ENCODE measurements at places on chromosomes 13 and 19. TPM values are rescaled to one million over a fixed set of nuclear protein-coding genes. Genes with fewer than 3 reads are reported as not detected.

DNA sequence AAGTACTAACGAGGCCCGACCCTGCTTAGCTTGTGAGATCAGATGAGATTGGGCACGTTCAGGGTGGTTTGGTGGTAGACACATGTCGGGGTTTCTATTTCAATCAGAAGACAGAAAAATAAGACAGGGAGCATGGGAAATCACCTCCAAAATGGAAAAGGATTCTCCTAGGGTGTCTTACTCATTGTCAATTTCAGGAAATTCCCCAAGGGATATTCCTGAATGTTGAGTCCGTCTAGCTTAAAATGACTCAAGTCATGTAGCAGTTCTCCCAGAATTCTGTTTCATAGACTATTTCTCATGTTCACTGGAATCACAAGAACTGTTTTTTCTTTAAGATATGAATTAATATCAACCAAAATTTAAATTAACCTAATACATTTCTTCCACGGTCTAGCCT is 380.1 kb downstream of the EFNB2 start:
- no peak for DNase-seq

DNA sequence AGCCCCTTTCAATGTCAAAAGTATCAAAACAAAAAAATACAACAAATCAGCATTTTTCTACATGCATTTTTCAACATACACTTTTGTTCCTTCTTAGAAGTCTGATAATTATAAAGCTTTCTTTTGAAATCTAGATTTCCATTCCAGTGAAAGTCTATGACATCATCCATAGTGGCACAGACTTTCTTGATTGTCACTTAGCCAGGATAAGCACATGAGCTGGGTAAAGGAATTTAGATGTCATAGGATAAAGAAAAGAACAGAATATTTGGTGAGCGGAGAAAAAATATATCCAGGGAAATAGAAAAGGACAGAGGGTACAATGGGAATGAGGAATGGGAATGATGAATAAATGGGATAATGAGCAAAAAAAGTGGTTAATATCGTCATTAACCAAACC is 15.1 kb upstream of the TRPC4 start:
- no peak for DNase-seq

APOC1 gene
- total RNA-seq, result 14.0 TPM

FXYD7 gene
- total RNA-seq, result not detected

DNA sequence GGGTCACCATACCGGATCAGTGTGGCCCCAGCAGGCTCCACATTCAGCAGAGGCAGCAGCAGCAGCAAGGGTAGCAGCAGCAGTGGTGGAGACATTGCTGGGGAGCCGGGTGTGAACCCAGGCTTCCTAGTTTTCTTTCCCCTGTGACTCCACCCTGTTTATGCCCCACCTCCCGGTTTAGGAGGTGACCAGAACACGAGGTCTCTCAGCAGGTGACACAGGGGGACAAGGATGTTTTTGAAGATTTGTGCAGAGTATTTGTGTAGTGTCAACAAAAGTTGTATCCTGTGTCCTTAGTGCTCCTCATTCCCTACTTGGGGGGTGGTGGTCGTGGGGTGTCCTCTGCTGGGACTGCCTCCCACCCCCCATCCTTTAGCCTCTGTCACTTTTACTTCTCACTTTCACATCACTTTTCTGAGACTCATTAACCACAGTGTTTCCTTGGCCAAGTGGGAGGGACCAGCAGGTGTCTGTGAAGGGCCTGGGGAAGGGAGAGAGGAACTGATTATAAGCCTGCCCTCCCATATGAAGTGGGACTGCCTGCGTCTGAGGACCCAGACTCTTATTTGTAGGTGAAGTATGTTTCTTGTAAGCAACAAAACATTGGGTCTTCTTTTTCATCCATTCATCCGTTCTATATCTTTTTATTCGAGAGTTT is 15.6 kb upstream of the KCNC3 start:
- DNase-seq, result no peak

HSH2D gene
- total RNA-seq, result 5.5 TPM

KLK15 gene
- not detected for total RNA-seq

TMPRSS9 gene
- total RNA-seq, result 0.09 TPM

DNA sequence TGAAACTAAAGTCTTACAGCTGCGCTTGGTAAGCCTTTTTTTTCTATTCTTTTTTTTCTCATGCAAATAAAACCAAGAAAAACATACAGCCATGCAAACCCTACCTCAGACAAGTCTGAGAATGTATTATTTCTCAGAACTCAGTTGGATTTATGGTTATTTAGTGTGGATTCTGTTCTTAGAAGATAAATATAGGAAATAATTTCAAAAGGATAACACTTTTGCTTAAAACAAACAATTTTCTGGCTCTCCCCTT is 40.7 kb upstream of the TNFSF11 start:
- no peak for DNase-seq

- no peak for DNase-seq
Observed at GRCh38 chr19:33063356-33063752, 1.3 kb downstream of the RHPN2 start.

FFAR2 gene
- total RNA-seq, result 6.2 TPM

- no peak for DNase-seq
Observed at GRCh38 chr13:23086968-23087623, 93.7 kb upstream of the SGCG start.

- DNase-seq, result no peak
Observed at GRCh38 chr19:1904860-1905109, 414 bp upstream of the ADAT3 start.

PLK5 gene
- total RNA-seq, result not detected

DNA sequence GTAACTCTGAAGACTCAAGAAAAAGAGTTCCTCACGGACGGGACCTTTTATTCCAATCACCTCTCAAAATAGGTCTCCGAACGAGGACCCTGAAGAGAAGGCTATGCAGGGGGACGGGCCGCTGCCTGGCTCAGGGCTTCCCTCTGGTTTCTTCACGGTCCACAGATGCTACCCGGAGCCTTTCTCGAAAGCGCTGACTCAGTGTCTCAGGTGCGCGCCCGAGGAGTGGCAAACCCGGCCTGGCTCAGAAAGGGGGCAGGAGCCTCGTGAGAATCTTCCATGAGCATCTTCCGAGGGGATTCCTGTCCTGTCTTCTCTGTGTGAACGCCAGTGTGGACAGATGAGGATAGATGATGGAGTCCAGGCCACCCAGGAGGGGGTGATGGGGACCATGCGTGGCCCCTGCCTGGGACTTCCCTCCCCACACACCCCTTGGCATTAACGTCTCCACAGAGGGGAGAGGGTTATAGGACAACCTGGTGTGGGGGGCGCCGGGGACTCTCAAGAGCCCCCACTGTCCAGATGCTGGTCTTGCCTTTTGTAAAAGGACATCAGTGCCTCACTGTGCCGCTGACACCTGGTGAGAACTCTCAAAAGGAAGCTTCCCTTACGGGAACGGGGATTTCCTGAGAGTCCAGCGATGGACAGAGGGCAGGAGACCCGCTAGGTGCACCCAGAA is 16.5 kb downstream of the LSM4 start:
- no peak for DNase-seq

GNG8 gene
- total RNA-seq, result not detected

- DNase-seq, result no peak
Observed at GRCh38 chr13:21511849-21512248, 52.7 kb upstream of the ZDHHC20 start.

IRS2 gene
- 27.1 TPM for total RNA-seq

GPC6 gene
- total RNA-seq, result 7.3 TPM

GIPC3 gene
- 1.9 TPM for total RNA-seq

SYT5 gene
- total RNA-seq, result 0.40 TPM

DNA sequence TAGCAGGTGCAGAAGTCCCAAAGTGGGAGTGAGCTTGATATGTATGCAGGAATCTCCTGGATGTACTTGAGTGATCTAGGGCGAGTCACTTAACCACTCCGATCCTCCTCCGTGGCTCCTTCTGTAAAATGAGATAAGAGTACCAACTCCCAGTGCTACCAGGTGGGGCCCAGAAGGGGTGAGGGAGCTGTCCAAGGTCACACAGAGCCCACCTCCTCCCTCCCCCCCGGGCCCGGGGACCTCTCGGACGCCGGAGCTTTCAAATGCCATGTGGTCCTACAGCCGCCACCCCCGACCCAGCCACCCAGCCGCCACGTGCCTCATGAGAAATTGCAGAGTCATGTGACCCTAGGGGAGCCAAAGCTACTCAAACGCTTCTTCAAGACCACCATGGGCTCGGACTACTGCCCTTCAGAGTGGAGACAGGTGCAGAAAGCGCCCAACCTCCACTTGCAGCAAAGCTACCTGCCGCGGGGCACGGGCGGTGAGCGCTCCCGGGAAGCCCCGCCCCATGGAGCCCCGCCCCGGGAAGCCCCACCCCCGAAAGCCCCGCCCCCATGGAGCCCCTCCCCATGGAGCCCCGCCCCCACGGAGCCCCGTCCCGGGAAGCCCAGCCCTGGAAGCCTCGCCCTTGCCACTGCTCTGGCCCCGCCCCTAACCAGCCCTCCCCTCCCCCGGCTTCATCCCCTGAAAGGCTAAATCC is 10.1 kb upstream of the ZNF358 start:
- DNase-seq, result no peak

LHB gene
- 0.74 TPM for total RNA-seq

GRCh38 chr13:73961181-73961580 is 173.0 kb downstream of the KLF12 start:
- DNase-seq, result no peak

CASP14 gene
- not detected for total RNA-seq

GRCh38 chr13:50989476-50989875 is 79.9 kb downstream of the RNASEH2B start:
- peak; percentile 69 for DNase-seq

GRCh38 chr19:45826934-45827333 is 11.8 kb upstream of the RSPH6A start:
- no peak for DNase-seq

DNA sequence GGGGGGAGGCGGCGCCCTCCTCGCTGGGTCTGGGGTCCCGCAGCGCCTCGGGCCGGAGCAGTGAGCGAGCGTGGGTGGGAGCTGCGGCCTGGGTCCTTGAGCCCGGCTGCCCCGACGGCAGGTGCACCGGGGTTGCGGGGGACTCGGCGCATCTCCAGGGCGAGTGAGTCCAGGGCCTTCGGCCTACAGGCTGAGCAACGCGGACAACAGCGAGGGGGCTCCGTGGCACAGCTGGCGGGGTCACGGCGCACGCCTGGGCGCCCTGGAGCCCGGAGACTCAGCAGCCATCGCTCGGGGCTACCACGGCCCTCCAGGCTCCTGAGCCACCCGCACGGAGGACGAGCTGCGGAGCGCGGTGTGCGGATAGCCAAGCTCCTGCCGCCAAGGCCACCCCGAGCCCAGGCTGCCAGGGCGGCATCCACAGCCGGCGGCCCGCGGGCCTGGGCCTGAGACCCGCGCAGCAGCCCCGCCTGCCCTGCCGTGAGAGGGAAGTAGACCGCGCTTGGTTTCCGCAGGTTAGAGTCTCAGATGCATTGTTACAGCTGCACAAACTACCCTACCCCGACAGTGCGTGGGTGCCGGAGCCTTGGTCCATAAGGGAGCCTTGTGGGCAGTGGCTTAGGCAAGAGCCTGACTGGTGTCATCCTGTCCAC is 253.9 kb upstream of the SGCG start:
- DNase-seq, result peak; percentile 27

- DNase-seq, result no peak
Observed at GRCh38 chr13:50889317-50889716, 20.3 kb upstream of the RNASEH2B start.

DNA sequence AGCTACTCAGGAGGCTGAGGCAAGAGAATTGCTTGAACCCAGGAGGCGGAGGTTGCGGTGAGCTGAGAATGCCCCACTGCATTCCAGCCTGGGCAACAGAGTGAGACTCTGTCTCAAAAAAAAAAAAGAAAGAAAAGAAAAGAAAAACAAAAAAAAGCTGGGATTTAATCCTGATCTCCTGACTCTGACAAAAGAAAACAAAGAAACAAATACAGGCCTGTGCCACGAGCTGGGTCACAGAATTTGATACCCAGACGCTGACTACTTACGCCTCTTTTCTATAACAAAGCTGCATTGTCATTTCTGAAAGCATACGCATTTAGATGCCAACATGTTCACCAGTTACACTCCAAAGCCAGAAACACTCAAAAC is 18.2 kb upstream of the GTF2F2 start:
- no peak for DNase-seq

MARK4 gene
- total RNA-seq, result 25.3 TPM

DNA sequence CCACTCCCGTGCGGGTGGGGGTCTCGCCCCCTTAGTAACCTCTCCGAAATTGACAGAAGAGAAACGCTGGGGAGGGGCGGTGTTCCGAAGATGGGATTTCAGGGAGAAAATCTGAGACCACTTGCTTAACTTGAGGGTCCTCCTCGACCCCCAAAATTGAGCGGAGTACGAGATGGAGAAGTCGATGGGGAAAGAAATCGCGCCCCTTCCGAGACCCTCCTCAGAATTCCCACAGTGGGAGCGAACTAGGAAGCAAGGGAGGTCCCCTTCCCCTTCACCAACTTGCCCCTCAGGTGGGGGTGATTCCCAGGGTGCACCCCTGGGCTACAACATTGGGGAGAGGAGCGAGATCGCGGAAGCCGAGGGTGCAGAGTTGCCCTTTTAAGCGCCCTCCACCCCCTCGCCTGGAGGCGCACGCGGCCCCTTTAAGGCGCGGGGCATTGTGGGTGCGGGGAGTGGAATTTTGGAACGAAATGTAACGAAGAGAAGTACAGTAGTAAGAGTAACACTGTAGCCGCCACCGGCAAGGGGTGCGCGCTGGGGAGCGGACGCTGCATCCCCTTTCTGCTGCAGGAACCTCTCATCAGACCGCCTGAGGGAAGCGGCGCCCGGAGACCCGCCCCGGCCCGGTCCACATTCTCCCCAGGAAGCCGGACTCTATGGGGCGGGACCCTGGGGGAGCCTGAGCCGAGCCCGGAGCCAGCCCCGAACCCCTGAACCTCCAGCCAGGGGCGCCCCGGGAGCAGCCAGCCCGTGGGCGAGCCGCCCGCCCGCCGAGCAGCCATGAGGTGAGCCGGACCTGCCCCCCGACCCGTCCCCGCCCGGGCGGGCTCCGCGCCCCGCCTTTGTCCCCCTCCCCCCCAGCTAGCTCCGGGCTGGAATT is at the start of gene VASP:
Gene VASP, plus strand, starts transcription at position 491 of the 883 bp plus-strand sequence. Its CDS starts 293 bp downstream, at position 784.
- peak; percentile 90 for DNase-seq

DNA sequence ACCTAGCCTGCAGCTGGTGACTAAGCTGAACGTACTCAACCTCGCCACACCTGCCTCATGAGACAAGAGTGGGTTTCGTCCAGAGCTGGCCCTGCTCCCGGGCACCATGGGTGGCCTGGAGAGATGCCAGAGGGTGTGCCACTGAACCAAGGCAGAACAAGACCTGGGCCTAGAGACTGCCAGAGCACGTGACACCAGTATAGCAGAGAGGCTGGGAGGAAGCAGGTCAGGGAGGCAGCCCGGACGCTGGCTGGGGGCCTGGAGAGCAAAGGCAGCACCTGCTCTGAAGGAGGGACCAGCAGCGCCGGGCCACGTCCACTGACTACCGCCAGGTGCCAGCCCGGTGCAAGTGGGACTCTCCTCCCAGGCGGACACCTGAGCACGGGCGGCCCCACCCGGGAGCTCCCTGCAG is 7.3 kb upstream of the C13orf46 start:
- peak; percentile 17 for DNase-seq

DNA sequence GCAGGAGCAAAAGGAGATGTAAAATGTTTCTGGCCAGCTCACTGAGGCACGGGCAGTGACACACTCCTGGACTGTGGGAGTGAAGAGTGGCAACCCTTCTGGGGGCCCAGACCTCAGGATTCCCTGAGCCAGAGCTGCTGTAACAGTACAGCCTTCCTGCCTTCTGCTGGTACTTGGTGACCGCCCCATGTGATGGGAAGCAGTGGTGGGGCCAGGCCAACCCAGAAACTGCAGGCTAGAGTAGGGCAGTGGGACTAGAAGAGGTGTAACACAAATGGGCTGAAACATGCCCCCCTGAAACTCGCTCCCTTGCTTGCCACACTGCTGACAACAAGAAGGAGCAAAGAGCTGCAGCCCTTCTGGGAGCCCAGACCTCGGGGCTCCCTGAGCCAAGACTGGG is 217.1 kb upstream of the TRPC4 start:
- DNase-seq, result no peak
